H9 (cell line): ENCODE measurements at places on chromosomes 11 and 22. TPM values are rescaled to one million over a fixed set of nuclear protein-coding genes. Genes with fewer than 3 reads are reported as not detected.

The HPX gene
- total RNA-seq = 1.0 and 1.2 TPM in 2 replicates

The PRR5L gene
- 4.1 and 5.6 TPM in 2 replicates for total RNA-seq

The PPARA gene
- 7.3 and 7.4 TPM in 2 replicates for total RNA-seq

DNA sequence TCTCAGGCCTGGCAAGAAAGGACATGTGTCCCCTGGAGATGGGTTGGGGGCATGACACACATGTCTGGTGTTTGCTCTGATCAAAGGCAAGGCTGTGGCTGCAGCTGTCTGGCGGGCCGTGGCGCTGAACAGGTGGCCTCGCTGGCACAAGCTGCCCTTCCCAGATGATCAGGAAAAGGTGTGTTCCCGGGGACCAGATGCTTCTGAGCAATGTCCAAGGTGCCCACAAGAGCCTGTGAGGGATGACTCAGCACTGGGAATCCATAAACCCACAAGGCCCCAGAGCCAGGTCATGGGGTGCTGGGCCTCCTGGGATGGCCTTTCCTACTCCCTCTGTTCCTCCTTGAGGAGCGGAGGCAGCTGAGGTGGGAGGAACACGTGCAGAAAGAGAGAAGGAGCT lies 9.7 kb upstream of the LRP5 start:
- no peak for DNase-seq
- H3K27me3 ChIP-seq = no peaks in the 10 kb centered on the region
- peaks cover 14% of the 10 kb centered on the region for H3K36me3 ChIP-seq
- no peaks in the 10 kb centered on the region for H3K4me1 ChIP-seq
- no peak overlapping the region for H3K27ac ChIP-seq
- H3K4me3 ChIP-seq = no peak overlapping the region

DNA sequence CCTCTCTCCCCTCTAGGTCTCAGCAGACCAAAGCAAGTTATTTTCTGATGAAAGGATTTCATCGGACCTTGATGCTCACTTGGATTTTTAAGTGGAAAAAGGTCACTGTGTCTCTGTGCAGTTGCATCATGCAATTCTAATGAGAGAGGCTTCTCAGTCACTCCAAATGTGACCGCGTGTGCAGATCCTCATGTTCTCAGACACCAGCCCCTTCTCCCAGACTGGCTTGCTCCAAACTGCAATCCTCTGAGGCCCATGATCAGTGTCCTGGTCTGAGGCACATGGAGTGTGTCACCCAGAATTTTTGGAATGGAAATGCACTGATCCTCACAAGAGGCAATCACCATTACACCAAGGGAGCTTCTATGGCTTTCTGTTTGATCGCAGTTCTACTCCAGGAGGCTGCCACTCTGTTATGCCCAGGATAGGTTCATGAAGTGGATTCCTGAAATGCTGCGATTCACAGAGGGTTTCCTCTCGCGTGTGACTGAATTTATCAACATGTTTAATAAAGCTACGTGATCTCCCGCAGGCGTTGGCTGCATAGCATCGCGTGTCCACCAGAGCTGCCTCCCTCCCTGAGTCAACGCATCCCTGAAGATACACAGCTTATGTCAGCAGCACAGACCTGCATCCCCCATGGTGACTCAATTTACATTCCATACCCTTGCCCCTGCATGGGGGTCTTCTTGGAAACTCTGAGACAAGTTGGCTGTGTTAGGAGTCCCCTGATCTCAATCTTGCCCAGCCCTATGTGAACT lies 544.6 kb upstream of the B3GAT1 start:
- peaks cover under 1% of the 10 kb centered on the region; the same call in 1 of the 2 replicates for H3K4me1 ChIP-seq
- H3K27ac ChIP-seq = no peak overlapping the region
- H3K4me3 ChIP-seq = no peak overlapping the region
- DNase-seq = no peak
- no peaks in the 10 kb centered on the region for H3K27me3 ChIP-seq
- no peaks in the 10 kb centered on the region for H3K36me3 ChIP-seq

DNA sequence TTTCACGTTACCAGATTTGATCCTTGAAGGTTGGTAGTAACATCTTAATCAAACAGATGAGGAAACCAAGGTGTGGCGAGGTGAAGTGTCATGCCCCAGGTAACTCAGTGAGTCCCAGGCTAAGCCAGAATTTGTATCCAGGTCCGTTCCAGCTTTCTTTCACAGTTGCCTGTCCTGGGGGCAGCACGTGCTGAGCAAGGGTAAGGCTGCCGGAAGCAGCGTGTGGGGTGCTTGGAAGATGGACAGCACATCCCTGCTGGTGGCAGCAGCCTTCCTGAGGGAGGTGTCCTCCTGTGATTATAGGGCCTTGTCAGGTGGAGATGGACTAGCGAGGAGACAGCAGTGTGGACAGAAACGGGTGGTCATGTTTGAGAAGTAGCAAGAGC lies 50.9 kb downstream of the TRIOBP start:
- no peaks in the 10 kb centered on the region for H3K4me1 ChIP-seq
- no peak for DNase-seq
- no peak overlapping the region for H3K27ac ChIP-seq
- H3K4me3 ChIP-seq = peak overlapping the region; percentile 75

GRCh38 chr11:132047167-132047566 lies 676.8 kb downstream of the NTM start:
- H3K27me3 ChIP-seq = no peaks in the 10 kb centered on the region
- peaks cover 5% of the 10 kb centered on the region; the same call in 2 of the 3 replicates for H3K36me3 ChIP-seq
- peaks cover 6% of the 10 kb centered on the region; the same call in 1 of the 2 replicates for H3K4me1 ChIP-seq
- no peak for DNase-seq
- H3K27ac ChIP-seq = no peak overlapping the region
- no peak overlapping the region for H3K4me3 ChIP-seq

DNA sequence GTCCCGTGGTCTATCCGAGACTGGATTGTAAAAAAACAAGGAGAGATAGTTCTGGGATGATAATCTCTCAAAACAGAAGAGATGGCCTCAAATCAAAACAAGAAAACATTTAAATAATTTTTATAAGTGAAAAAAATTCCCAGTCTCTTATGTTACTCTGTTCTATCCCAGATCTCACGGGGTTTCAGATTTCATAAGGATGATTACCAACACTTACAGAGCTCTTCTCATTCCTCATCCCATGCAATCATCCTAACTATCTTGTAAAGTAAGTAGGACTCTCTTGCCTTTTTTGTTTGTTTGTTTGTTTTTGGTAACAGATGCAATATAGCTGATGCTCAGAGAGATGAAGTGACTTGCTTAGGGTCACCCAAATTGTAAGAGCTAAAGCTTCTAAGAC lies 20.0 kb upstream of the ZBTB16 start:
- H3K36me3 ChIP-seq = no peaks in the 10 kb centered on the region
- no peak overlapping the region for H3K27ac ChIP-seq
- H3K4me1 ChIP-seq = no peaks in the 10 kb centered on the region; the same call in 1 of the 2 replicates
- H3K27me3 ChIP-seq = no peaks in the 10 kb centered on the region
- no peak for DNase-seq

- H3K4me3 ChIP-seq = peak overlapping the region; percentile 93
- no peaks in the 10 kb centered on the region for H3K4me1 ChIP-seq
- H3K27ac ChIP-seq = no peak overlapping the region
- H3K27me3 ChIP-seq = no peaks in the 10 kb centered on the region
These were observed 1.2 kb downstream of the SVIP start for GRCh38 chr11:22828373-22828772.

DNA sequence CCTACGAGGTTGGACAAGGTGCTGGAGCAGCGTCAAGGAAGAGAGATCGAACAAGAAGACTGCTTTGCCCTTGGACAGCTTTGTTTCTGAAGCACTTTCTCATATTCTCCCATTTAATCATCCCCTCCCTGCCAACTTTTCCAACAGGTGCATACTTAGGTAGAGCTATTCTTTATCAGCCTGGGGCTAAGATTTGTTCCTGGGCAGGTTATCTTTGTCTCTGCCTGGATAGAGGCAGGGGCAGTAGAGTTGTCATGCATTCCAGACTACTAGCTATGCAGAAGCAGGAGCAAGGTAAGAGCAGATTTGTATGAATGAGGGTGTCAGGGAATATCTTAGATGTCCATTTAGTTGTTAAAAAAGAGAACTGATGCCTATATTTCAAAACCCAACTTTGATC lies 82.3 kb downstream of the PTPRJ start:
- no peak overlapping the region for H3K27ac ChIP-seq
- H3K36me3 ChIP-seq = no peaks in the 10 kb centered on the region
- no peak for DNase-seq
- peaks cover 2% of the 10 kb centered on the region; the same call in 1 of the 2 replicates for H3K4me1 ChIP-seq
- no peak overlapping the region for H3K4me3 ChIP-seq
- H3K27me3 ChIP-seq = no peaks in the 10 kb centered on the region

- no peak overlapping the region for H3K27ac ChIP-seq
- no peak for DNase-seq
- H3K36me3 ChIP-seq = 0 out of 2 replicates have a peak, but pooled peaks cover 4% of the 10 kb centered on the region
- H3K27me3 ChIP-seq = no peaks in the 10 kb centered on the region
These were observed 57.5 kb upstream of the DDI1 start for GRCh38 chr11:103978616-103979595.
